Activated naive CD4-positive, alpha-beta T cell (primary cell): ENCODE measurements at places on chromosomes 6 and 20.
A peak's percentile ranks its signal among the peaks of the same experiment; 100 is the strongest.

DNA sequence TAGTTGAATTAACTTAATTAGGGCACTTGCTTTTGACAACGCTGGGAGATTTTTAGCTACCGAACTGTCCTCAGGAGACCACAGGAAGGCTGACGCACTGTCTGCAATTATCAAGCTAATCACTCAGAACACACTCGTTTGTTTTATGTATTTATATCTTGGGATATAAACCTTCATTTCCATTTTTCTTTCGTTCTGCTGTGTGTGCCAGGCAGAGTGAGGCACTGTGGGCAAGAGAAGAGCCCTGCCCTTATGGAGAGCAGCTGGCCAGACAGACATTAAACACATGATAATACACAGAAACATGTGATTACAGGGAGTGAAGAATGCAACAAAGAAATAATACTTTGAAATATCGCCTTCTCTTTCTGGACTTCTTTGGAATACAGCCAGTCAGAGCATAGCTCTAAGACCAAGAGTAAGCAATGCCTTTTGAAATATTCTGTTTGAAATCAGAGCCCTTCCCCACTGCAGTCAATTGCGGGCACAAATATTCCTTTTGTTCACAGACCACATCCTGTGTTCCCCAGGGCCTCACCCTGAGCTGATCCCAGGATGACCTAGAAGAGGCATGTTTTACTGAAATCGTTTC lies 96.8 kb downstream of the ANKRD60 start:
- DNase-seq = no peak

DNA sequence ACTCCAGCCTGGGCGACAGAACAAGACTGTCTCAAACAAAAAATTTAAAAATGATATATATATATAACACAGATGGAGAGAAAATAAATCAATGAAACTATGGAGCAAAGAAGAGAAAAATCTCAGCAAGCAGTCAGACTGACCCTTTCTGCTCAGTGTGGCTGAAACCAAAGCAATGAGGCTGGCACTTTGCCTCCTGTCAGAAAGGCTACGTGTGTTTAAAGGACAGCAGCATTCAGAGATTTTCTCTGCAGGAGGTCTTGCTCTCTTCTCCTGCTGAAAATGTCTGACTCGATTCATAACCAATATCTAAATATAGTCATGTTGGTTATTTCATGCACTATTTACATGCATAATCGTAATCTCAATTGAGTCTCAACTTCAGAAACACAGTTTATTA lies 527.0 kb upstream of the JARID2 start:
- no peak for DNase-seq

GRCh38 chr6:131199568-131200272 lies 64.5 kb downstream of the AKAP7 start:
- peak; percentile 53 for DNase-seq

GRCh38 chr6:75934643-75935472 lies 137.6 kb downstream of the IMPG1 start:
- DNase-seq = no peak

- no peak for DNase-seq
These were observed 23.1 kb downstream of the FBXL4 start for GRCh38 chr6:98924647-98925046.
